ENCODE measurements at places on chromosomes 2 and 18.

GRCh38 chr2:130985206-130985780 lies 108.0 kb downstream of the FAM168B start:
- no peak for DNase-seq

DNA sequence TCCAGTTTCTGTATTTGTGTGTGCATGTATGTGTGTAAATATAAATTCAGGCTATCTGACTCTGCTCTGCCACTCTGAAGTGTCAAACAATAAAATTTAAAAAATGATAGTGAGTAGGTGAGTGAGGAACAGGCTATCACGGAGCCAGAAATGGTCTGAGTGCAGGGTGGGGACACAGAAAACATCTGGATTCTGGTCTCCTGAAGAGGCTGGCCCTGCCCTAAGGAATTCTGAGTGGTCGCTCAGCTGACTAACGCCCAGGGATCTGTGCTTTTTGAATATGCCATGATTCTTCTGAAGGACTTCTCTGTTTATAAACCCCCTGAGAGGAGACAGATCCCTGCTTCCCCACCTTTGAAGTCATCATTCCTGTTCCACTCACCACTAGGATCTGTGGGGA lies 353.9 kb upstream of the GYPC start:
- no peak for DNase-seq

DNA sequence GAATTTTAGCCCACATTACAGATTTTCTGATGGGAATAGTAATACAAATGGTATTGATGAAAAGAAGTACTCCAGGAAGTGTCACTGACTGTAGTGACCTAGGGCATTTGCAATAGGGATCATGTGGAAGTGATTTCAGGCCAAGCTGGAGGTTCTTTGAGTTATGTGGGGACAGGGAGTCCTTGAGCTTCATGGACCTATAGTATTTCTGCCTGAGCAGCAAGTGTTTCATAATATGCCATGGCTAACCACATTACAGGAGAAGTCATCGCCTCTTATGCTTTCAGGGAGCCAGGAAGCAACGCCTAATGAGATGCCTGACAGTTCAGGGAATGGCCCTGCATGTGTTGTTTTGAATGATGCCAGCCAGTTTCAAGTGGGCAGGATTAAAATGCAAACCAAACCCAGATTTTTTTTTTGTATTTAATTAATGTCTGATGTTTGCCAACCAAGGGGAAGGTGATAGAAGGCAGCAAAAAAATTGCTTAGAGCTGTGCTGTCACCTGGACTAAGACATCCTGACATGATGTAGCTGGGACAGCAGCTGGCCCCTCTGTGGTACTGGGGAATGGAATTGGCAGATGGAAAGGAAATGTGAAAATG lies 109.5 kb downstream of the RAPGEF4 start:
- no peak for DNase-seq

DNA sequence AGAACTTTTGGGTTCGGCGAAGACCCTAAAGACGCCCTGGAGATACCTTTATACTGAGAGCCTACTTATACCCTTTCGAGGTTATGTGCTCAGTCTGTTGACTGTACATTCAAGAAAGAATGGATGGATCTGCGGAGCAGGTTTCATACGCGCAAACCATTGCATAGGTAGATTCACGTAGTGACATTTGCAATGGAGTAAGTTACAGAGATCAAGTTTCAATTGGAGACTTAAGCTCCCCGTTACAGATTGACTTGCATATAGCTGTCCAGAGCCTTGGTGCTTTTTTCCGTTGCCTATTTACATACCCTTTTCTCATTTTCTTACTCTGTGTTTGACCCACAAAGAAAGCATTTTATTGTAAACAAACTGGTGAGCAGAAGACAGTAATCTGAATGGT lies 923 bp downstream of the PSMD1 start:
- no peak for DNase-seq

DNA sequence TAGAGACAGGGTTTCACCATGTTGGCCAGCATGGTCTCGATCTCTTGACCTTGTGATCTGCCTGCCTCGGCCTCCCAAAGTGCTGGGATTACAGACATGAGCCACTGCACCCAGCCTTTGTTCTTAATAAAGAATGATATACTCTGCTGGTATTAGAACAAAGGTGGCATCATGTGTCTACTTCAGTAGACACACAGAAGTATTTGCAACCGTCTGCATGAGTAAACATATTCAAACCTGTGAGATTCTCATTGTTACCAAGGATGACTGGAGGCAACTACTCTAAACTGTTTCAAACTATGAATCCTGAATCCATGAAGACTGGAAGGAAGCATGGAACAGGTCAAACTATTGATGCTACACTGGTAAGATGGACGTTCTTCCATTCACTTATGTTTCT lies 32.1 kb downstream of the MBD2 start:
- DNase-seq: no peak

GRCh38 chr2:45567288-45567963 lies 43.6 kb downstream of the SRBD1 start:
- DNase-seq: no peak

DNA sequence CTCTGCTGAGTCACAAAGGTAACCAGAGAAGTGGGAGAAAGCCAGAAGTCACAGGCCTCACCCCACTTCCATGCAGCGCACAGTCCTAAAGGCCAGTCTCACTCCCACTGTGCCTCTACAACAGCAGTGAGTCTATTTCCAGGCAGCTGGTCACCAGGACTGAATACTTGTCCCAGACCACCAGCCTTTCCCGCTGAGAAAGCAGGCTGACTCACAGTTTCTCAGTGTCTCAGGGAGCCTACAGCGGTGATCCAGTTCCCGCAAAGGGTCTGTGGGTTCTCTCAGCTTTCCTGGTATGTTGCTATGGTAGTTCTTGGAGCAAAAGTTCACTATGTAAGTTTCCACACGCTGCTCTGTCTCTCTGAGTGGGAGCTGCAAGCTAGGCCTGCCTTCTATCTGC lies 622.5 kb downstream of the RNF144A start:
- no peak for DNase-seq

- no peak for DNase-seq
Measured at GRCh38 chr2:234880551-234881211, 71.1 kb upstream of the SH3BP4 start.

GRCh38 chr2:205610437-205610836 lies 71.9 kb upstream of the NRP2 start:
- DNase-seq: no peak

- no peak for DNase-seq
Measured at GRCh38 chr2:197427986-197428385, 6.8 kb downstream of the SF3B1 start.

DNA sequence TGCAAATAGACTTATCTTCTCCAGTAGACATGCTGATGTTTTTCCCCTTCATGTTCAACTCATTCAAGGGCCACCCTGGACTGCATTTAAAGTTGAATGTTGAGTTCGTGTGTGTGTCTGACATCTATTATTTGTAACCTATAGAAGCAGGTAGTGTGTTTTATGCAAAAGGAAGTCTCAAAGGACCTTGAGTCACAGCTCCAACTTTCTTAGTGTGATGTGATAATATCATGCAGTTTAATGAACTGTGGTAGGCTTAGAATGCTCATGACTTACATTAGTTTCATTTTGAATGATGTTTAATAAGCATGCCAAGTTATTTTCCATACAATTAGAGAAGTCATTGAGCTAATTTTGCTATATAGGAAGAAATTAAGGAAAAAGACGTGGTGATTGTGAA lies 67.9 kb downstream of the CERS6 start:
- no peak for DNase-seq

GRCh38 chr18:51196118-51196810 lies 1.2 kb downstream of the MEX3C start:
- DNase-seq: no peak

GRCh38 chr2:39743269-39743776 lies 35.7 kb downstream of the THUMPD2 start:
- DNase-seq: no peak

- no peak for DNase-seq
Measured at GRCh38 chr2:175793648-175794047, 208.4 kb downstream of the LNPK start.

GRCh38 chr2:101208830-101209229 lies 43.9 kb upstream of the CNOT11 start:
- DNase-seq: no peak

DNA sequence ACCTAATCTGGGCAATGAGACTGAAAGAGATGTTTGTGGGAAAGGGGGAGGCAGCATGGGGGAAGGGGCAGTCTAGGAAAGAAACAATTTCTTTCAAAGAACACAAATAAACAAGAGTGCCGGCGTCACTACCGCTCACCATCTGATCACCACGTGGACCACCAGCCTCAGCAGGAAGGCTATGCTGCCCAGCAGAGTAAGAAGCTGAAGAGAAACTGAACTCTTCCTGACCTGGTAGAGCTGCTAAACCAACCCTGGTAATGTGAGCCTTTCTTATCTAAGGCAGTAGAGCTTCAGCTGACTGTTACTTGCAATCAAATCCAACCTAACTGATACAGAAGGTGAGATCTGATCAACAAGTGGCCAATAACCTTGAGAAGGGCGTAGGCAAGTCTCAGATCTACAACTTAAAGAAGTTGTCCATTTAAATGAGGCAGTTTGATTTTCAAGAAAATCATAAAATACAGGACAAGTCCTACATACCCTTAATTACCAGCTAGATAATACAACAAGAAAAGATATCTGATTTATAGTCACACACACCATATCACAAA lies 44.2 kb upstream of the SPTBN1 start:
- no peak for DNase-seq

DNA sequence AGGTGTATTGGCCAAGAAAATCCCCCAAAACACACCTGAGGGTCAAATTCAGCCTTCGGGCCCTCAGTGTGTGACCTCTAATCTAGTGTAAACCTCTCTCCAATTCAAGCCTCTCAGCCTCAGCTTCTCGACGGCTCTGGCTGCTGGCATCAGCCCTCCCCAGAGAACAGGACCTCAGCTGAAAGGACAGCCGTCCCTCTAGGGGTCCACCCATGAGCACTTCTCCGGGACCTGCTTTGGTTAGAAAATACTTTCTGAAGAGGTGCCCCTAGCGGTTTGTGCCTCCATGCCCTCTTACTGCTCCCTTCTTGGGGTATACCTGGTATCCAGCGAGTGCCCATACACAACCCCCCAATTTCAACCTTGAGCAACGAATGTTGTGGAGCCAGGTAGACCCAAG lies 48.8 kb downstream of the INHBB start:
- DNase-seq: no peak

DNA sequence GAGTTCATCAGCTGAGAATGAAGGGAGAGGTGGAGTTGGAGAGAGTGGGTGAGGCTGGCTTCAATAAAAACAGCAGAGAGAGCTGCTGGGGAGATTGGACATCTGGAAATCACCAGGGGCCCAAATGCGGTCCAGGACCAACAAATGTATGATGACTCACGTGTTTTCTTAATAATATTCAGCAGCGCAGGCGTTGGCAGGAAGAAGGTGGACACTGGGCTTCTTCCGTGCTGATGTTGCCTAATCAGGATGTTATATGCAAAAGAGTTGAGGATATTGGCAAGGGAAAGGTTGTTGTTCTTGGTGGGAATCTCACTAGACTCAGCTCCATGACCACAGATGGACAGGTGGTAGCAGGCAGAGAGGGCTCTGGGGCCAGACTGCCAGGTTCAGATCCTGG lies 12.8 kb upstream of the PLA2R1 start:
- DNase-seq: peak; percentile 30

GRCh38 chr2:162113776-162114168 lies 38.3 kb downstream of the GCG start:
- DNase-seq: no peak

Measured in NCI-H446 treated with DMSO at 0.1 percent for 48 hours (cell line).